Hippocampal formation (tissue), 2 donors: ENCODE measurements at places on chromosomes 5 and 9.

- no peak for DNase-seq
Observed at GRCh38 chr5:168020542-168021294, 270.7 kb upstream of the WWC1 start.

DNA sequence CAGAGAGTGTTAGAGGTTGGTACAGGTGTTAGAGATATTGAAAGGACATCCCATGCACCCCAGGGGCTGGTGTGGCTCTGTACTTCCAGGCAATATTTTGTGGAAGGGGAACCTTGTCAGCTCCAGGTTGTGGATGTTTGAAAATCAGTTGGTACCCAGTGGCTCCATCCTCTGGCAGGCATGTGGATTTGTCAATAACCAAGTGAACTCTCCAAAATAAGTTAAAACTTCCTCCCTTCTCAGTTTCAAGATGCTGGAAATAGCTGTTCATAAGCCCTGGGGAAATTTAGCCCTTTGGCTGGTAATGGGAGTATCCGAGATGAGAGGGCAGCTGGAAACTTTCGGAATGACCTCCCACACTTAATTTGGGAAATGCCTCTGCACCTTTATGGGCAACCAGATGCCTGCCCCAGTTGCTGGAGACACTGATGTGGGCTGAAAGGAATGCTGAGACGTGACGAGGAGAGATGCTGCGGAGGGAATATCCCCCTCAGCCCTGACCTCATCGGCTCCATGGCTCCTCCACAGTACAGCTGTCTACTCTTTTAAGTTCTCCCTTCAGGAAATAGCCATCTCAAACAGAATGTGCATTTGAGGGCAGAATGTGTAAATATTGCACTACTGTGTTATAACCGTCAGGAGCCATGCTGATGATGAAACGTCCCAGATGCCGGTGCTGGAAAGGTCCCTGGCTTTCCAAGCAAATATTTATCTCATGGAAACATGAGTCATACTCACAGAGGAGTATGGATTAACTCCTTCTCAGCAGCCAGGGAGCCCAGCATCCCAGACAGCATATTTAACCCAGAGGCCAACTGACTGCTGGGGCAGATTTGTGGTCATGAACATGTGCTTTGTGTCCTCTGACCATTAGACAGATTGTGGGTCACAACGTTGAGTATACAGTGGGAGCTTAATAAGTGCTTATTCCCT is 29.5 kb downstream of the TGFBI start:
- no peak for DNase-seq

DNA sequence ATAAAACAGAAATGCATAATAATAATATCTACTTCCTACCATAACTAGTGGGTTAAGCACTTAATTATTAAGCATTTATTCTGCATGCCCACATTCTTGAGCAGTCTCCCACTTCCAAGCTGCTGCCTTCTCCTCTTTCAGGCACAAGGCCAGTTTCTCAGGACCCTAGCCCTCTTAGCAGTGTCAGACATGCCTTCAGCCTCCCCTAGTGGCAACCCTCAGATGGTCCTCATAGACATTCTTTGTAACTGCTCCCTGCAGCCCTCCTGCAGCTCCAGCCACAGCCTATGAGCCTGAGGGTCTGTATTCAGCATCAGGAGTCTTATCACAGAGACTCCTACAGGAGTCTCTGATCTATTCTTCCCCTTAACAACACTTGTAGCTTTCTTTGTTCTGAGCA is 3.9 kb downstream of the IL9 start:
- DNase-seq, result no peak

DNA sequence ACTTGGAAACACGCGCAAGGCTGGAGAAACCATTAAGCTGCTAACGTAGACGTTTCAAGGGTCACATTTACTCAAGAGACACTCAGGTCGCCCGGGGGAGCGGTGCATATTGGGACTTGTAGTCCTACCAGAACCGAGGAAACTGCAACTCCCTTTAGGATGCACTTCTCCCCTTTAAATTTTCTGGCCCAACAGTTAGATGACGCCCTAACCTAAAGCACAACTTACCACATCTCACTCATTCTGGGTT is 384 bp upstream of the DMXL1 start:
- no peak for DNase-seq

- no peak for DNase-seq
Observed at GRCh38 chr9:36746415-36746814, 173.7 kb downstream of the MELK start.

GRCh38 chr9:99312736-99313135 is 90.7 kb downstream of the SEC61B start:
- DNase-seq, result no peak

DNA sequence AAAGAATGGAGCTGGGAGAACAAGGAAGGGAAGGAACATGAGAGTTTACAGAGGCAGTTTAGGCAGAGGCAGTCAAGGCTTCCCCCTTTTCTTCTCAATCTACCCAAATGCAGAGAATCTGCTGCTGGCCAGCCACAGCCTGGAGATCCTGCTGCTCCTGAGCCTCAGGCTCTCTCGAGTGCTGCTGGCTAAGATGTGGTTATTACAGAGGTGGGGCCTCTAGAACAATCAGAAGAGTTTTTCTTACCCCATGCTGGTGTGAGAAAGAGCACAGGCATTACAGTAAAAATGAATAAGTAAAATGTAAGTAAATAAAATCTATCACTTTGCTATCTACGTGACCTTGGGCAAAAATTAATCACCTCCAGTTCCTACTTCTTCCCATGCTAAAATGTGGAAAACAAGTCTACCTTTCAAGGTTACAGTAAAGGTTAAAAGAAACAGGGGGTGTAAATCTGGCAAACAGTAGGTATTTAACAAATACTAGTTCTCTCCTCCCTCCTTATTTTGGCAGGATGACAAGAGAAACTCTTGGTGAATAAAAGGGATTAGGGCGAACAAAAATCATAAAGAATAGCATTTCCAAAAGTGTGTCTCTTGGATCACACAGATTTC is 31.1 kb downstream of the FBXW11 start:
- no peak for DNase-seq

DNA sequence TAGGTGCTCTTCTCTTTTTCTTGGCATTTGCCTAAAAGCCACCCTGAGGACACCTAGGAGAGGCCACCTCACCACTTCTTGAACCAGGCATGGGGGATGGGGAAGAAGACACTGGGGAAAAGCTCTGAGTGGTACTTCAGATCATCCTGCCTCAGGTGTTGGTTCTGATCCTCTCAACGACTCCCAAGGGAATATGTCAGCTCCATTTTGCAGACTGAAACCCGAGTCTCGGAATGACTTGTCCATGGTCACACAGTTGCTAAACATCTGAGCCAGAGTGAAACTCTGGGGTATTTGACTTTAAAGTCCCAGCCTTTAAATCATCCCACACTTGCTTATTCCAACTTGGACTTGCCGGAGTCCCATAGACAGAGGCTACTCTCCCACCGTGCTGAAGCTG is 120.6 kb upstream of the GABRP start:
- no peak for DNase-seq
